ENCODE measurements at places on chromosomes 11 and 22.

- no peak for DNase-seq
Measured at GRCh38 chr11:36240801-36241200, 48.4 kb downstream of the COMMD9 start.

DNA sequence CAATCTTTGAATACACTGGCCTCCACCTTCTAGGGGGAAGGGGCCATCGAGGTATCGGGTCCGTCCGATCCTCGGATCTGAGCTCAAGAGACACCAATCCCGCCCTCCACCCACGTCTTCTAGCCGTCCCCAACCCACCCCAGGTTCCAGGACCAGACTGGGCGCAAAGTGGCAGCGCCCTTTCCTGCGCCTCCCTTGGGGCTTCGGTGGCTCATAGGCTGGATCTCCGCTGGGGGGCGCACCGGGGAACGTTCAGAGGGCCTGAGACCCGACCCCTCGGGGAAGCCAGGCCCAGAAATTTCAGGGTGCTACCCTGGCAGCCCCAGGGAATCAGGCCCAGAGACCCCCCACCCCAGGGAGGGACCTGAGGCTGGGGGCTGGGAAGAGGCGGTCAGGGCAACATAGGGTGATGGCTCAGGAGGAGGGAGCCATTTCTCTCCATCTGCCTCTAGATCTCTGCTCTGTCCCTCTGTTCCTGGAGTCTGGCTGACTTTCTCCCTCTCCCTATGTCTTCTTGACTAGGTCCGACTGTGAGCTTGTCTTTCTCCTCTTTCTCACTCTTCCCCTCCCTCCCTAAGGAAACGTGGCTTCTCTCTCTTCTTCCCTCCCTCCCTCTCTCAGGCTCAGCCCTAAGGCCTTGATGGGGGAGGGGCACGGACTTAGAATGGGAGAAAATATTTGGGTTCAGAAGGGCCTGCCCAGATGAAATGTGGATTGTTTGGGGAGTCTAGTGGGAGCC, 1.1 kb downstream of the CREB3L1 start:
- DNase-seq = no peak

DNA sequence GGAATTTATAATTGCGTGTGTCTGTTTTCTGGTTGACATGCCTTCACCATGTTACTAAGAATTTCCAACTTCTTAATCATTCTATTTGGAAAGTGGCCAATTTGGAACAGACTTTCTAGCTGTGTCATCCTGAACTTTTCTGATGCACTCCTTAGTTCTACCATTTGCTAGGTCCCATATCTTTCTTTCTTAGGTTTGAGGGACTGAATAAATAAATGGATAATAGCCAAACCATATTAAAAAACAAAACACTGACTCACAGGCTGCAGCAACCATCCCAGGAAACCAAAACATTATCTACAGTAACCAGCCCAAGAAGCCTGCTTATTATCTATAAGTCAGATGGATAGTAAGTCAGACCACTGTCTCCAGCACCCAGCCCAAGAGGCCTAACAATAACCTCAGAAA, 57.5 kb upstream of the PLET1 start:
- DNase-seq = no peak

DNA sequence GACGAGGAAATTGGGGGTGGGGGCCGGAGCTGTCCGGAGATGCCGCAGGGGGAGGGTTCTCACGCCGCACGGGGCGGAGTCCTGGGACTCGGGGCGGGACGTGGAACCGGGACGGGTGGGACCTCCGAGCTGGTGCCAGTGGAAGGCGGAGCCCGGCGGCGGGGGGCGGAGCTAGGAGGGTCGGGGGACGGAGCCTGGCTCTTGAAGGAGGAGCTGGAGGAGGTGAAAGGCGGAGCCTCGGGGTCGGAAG, 271 bp downstream of the FKBP2 start:
- peak; percentile 98 for DNase-seq

GRCh38 chr11:64415286-64415685, 56.3 kb downstream of the RPS6KA4 start:
- no peak for DNase-seq

DNA sequence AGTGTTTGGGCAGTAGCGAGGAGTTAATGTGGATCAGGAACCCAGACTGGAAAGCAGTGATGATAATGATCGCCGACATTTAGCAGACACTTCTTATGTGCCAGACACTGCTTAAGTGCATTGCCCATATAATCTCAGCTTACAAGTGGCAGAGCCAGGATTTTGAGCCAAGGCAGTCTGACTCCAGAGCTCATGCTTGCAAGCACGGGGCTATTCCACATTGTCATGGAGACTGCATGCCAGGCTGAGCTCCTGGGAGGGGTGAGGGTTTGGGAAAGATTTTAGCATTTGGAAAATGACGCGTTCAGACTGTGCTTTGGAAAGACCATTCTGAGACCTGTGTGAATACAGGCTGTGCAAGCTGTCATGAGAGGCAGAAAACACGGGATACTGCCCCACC, 302.7 kb downstream of the DDX10 start:
- no peak for DNase-seq

Data from activated CD4-positive, CD25-positive, alpha-beta regulatory T cell treated with anti-CD3 and anti-CD28 coated beads, Interleukin-2, amount 50 U/mL, for 16 hours (primary cell).